ENCODE measurements at places on chromosomes 12 and 14.
A peak's percentile ranks its signal among the peaks of the same experiment; 100 is the strongest.

GRCh38 chr14:24162093-24162492 lies 1.0 kb downstream of the IRF9 start:
- no peak for DNase-seq

- no peak for DNase-seq
Measured at GRCh38 chr12:93901739-93902138, 224.6 kb downstream of the CRADD start.

DNA sequence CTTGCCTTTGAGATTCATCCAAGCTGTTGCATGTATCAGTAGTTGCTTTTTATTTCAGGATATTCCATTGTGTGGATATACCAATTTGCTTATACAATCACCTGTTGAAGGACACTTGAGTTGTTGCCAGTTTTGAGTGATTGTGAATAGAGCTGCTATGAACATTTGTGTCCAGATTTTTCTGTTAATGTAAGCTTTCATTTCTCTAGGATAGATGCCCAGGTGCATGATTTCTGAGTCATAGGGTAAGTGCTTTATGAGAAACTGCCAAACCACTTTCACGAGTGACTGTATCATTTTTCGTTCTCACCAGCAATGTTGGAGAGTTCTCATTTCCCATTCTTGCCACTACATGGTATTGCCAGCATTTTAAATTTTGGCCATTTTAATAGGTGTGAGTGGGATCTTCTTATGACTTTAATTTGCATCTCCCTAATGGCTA lies 434.6 kb upstream of the RGS6 start:
- peak; percentile 16 for DNase-seq

DNA sequence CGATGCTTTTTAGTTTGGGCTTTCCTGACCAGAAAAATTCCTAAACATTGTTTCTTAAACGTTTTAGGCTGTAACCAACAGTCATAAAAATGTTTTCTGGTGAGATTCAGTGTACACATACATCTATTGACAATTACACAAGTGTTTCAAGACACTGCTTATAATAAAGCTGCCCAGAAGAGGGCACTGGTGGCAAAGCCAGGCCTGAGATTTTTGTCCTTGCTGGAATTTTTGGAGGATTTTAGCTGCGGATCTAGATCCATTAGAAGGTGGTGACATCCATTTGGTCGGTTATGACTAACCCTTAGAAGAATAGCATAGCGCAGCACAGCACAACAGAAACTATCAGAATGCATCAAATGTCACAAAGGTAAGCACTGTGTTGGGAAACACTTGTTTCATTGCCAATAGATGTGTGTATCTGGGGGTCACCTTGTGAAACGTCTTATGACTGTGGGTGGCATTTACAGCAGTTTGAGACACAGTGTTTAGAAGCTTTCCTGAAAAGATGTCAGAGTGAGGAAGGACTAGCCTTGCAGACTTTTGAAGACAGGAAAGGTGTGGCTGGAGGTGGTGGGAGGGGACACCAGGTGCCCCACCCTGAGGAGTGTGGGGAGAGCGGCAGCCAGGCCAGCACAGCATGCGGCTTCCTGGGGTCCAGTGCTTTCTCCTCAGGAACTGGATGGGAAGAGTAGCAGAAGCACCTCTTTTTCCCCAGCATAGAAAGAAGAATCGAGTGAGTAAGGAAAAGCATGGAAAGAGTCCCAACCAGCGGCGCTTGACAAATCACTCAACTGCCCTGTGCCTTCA lies 54.7 kb upstream of the FKBP4 start:
- DNase-seq: no peak

DNA sequence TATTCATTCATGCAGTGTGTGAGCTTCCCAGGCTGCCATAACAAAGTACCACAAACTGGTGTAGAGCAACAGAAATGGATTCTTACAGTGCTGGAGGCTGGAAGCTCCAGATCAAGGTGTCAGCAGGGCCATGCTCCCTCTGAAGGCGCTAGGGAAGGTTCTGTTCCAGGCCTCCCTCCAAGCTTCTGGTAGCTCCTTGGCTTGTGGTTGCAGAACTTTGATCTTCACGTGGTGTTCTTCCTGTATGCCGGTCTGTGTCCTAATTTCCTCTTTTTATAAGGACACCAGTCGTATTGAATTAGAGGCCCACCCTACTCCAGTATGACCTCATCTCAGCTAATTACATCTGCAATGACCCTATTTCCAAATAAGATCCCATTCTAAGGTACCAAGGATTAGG lies 3.1 kb downstream of the OTUB2 start:
- no peak for DNase-seq

- DNase-seq: no peak
Measured at GRCh38 chr12:55815473-55815872, 2.1 kb downstream of the SARNP start.

DNA sequence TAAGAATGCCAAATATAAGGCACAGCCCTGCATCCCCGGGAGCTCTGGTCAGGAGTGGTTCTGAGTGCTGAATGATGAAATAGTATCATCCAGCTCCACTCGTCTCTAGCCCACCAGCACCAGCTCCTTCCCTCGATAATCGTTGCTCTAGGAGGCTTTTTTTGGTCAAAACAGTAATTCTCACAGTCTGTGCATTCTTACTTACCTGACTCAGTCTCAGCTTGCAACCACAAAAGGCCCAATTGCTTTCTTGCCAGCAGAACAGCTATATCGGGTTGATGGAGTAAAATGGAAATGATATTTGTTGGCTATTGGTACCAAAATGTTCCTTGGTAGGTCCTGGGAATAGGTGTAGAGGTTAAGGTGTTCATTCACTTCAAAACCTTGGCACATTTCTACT lies 94.8 kb downstream of the BMP4 start:
- no peak for DNase-seq

DNA sequence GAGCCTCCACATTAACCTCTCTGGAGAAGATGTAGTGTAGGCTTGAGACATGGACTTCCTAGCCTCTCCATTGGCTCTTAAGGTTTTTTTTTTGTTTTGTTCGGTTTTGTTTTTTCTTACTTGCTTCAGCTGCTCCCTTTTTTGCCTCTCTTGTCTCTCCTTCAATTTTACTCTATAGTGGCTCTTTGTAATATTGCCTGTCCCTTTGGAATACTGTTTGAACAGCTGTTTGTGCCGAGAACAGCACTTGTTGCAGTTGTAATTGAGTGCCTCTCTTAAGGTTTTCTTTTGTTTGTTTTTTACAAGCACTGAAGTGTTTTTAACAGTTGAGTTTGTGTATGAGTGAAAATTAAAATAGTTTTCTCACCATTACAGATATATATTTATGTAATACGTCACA lies 567.7 kb downstream of the LRFN5 start:
- DNase-seq: no peak

DNA sequence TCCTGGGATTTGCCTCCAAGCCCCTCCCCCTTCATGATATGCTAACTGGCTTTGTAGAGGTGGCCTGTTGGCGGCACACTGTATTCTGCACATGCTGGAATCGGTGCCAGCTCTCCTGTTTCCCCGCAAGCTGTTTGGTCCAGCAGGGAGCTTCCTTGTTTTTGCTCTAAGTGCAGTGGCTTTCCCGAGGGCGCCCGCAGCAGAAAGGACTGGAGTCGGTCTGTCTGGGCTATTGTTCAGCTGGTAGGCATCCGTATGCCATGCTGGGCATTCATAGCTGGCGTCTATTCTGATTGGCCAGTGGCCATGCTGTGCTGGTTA lies 88.9 kb upstream of the MED13L start:
- no peak for DNase-seq

- no peak for DNase-seq
Measured at GRCh38 chr12:6213969-6214368, 13.8 kb downstream of the CD9 start.

DNA sequence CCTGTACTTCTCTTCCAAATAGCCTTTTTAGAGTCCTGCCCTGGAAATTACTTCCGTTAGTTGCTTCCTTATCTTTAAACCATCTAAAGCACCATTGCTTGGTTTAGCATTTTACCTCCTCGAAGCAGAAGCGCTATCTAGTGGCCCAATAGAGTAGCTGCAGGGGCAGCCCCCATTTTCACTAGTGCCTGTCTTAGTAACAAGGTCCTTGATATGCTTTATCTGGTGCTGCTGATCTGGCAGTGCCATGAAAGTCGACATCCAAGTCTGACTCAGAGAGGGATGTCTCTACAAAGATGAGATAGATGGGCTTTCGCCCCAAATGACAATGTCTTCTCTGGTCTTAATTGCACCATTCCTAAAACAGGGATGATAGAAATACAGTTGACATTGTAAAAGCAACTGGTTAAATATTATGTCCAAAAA lies 25.0 kb upstream of the CIT start:
- DNase-seq: peak; percentile 51

- peak; percentile 4 for DNase-seq
Measured at GRCh38 chr14:52918486-52918885, 32.4 kb downstream of the FERMT2 start.

DNA sequence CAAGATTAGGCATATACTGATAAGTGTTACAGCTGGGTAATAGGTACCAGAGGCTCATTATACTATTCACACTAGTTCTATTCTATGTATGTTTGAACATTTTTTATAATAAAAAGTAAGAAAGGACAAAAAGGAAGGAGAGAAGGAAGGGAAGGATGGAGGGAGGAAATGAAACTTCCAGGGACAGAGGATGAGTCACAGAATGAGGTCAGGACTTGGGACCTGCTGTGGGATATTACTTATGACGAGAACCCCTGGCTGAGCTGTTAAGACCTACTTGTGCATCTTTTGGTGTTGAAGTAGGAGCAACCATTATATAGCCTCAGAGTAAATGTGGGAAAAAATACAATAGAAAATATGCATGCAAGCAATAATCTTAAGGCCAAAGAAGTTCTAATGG lies 16.7 kb upstream of the TMEM260 start:
- DNase-seq: no peak

DNA sequence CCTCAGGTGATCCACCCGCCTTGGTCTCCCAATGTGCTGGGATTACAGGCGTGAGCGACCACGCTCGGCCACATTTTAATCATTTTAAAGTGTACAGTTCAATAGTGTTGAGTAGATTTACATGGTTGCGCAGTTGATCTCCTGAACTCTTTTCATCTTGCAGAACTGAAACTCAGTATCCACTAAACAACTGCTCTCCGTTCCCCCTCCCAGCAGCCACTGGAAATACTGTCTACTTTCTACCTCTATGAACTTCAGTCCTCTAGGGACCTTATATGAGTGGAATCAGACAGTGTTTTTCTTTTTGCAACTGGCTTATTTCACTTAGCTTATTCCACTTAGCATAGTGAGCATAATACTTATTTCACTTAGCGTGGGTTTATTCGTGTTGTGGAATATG lies 53.7 kb downstream of the KCTD10 start:
- DNase-seq: no peak

- no peak for DNase-seq
Measured at GRCh38 chr12:89827592-89827991, 119.0 kb upstream of the ATP2B1 start.

- no peak for DNase-seq
Measured at GRCh38 chr12:17028348-17028747, 422.4 kb upstream of the LMO3 start.

GRCh38 chr14:22878271-22879246 lies 4.5 kb upstream of the REM2 start:
- no peak for DNase-seq

GRCh38 chr14:104874110-104874531 lies 9.1 kb downstream of the CEP170B start:
- DNase-seq: no peak

- DNase-seq: no peak
Measured at GRCh38 chr14:97177016-97177415, 379.8 kb downstream of the VRK1 start.

DNA sequence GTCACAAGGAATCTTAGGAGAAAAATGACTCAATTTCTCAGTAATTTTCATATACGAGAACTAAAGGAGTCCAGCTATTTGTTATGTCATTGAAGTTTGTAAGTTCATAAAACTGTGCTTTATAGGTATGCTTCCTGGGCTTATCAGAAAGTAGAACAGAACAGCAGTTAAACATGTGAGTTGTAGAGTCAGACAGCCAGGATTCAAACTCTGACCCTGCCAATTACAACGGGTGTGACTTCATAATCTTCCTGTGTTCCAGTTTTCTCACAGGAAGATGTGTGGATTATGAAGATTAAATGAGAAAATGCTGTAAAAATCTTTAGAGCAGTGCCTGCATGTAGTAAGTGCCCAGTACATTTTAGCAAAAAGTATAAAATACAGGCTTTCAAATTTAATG lies 8.9 kb downstream of the TRIM9 start:
- no peak for DNase-seq

DNA sequence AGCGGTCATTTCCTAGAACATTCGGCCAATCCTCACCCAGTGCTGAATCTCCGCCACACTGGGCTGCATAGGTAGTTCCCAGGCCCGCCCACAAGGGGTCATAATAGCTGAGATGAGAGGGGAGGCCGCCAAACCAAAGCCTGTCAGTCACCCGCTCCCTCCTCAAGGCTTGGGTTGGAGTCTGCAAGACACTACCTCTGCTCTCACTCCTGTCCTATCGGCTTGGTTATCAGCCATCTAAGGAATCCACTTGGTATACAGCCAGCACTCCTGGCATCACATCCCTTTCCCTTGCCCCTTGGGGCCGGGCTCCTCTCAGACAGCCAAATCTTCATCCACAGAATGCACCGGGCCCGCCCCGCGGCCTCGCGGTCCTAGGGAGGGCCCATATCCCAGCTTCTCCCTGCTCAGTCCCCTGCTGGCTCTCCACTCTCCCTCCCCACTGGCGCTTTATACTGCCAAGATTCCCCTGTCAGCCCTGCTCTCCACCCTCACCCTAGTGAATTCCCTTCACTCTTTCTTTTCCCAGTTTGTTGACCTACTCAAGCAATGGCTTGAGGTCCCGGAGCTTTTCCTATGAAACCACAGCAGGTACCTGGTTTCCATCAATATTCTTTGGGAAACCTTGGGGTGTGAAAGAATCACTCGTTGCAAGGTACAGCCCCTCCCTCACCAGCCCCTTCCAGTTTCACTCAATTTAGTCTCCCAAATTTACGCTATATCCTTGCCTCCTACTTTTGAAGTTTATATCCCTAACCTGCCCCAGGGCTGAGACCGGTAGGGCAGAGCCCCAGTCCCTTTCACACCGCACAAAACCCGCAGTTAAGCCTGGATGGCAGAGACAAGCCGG lies 1.4 kb downstream of the IFFO1 start:
- DNase-seq: peak; percentile 89

GRCh38 chr14:78566859-78567172 lies 396.6 kb downstream of the NRXN3 start:
- DNase-seq: no peak

GRCh38 chr12:75579552-75579951 lies 68.1 kb upstream of the KRR1 start:
- no peak for DNase-seq

DNA sequence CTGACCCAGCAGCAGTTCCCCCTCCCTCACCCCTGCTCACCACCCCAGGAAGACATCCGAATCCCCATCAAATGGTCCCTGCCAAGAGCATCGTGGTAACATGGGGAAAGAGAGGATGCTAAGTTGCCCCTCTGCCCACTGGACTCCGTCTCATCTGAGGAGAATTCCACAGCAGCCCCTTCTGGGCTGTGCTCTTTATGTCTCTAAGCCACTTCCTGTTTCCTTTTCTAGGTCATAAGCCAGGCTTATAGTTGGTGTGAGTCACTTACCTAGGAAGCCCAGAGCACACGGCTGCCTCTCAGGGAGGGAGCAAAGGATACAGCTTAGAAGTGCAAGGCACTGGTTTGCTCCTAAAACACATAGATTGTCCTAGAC lies 76.0 kb downstream of the VCPKMT start:
- peak; percentile 30 for DNase-seq

GRCh38 chr14:88342980-88343379 lies 19.9 kb upstream of the KCNK10 start:
- DNase-seq: no peak

- DNase-seq: no peak
Measured at GRCh38 chr12:120659151-120659525, 18.7 kb downstream of the CABP1 start.

GRCh38 chr12:78725033-78725432 lies 139.5 kb upstream of the SYT1 start:
- DNase-seq: no peak

- peak; percentile 47 for DNase-seq
Measured at GRCh38 chr14:52950898-52951680, at the start of gene FERMT2. Gene FERMT2, minus strand, starts transcription at chr14:52951050. Its CDS starts 482 bp downstream, at chr14:52950568.
